A549 treated with DMSO at 1 μM for 4 hours (cell line): ENCODE measurements at places on chromosomes 3 and 15. TPM values are rescaled to one million over a fixed set of nuclear protein-coding genes. Genes with fewer than 3 reads are reported as not detected.

The ZNF80 gene
- not detected in 5 replicates for total RNA-seq

The KNL1 gene
- 6.4 to 9.4 TPM (median 8.4 TPM) in 5 replicates for total RNA-seq

The PTH1R gene
- 0.18 to 0.83 TPM (median 0.45 TPM) in 4 of 5 replicates, not detected in the other for total RNA-seq

The GOLGA8T gene
- total RNA-seq: 0.66 to 1.7 TPM (median 1.3 TPM) in 5 replicates

The CCDC191 gene
- 1.4 to 2.2 TPM (median 2.2 TPM) in 5 replicates for total RNA-seq

The GRAMD1C gene
- 0.31 to 1.4 TPM (median 0.71 TPM) in 5 replicates for total RNA-seq

The NCK1 gene
- total RNA-seq: 24.4 to 30.8 TPM (median 27.7 TPM) in 5 replicates

The RHO gene
- not detected in 5 replicates for total RNA-seq

The ISLR gene
- total RNA-seq: 0.15 to 0.41 TPM (median 0.25 TPM) in 5 replicates

The SPATA12 gene
- 0.45 to 0.64 TPM (median 0.52 TPM) in 5 replicates for total RNA-seq

The THSD4 gene
- total RNA-seq: 18.0 to 26.1 TPM (median 22.0 TPM) in 5 replicates

The NR1I2 gene
- not detected in 5 replicates for total RNA-seq

The RHCG gene
- total RNA-seq: 33.6 to 42.7 TPM (median 35.6 TPM) in 5 replicates

The FBXL22 gene
- 0.21 to 0.30 TPM (median 0.26 TPM) in 5 replicates for total RNA-seq

The IQCF5 gene
- total RNA-seq: not detected in 5 replicates

The SENP8 gene
- total RNA-seq: 0.92 to 1.9 TPM (median 1.8 TPM) in 5 replicates

The TNIK gene
- total RNA-seq: 2.2 to 2.9 TPM (median 2.4 TPM) in 5 replicates

The PYGO1 gene
- total RNA-seq: 7.5 to 9.7 TPM (median 7.9 TPM) in 5 replicates

The TRPM1 gene
- total RNA-seq: not detected in 5 replicates

The RSRC1 gene
- 24.5 to 33.3 TPM (median 30.2 TPM) in 5 replicates for total RNA-seq

The WDR53 gene
- 8.7 to 12.1 TPM (median 10.2 TPM) in 5 replicates for total RNA-seq

The NEK10 gene
- total RNA-seq: 0.86 to 1.8 TPM (median 1.3 TPM) in 5 replicates

The RPL32 gene
- total RNA-seq: 2,298 to 2,477 TPM (median 2,341 TPM) in 5 replicates

The PDCD7 gene
- 24.0 to 33.4 TPM (median 28.2 TPM) in 5 replicates for total RNA-seq

The ZNF770 gene
- total RNA-seq: 14.8 to 22.1 TPM (median 18.9 TPM) in 5 replicates

The RTP1 gene
- not detected in 5 replicates for total RNA-seq

The PEX5L gene
- 0.01 TPM in 1 of 5 replicates, not detected in the others for total RNA-seq

The SLC6A1 gene
- total RNA-seq: 0.03 TPM in 1 of 5 replicates, not detected in the others

The CATSPER2 gene
- 0.36 to 1.9 TPM (median 0.69 TPM) in 5 replicates for total RNA-seq

The SMCO1 gene
- not detected in 5 replicates for total RNA-seq

The SV2B gene
- total RNA-seq: 0.02 to 0.03 TPM (median 0.03 TPM) in 4 of 5 replicates, not detected in the other

The RUVBL1 gene
- 97.5 to 104 TPM (median 101 TPM) in 5 replicates for total RNA-seq

The CYP11A1 gene
- not detected in 5 replicates for total RNA-seq

The CPLX3 gene
- total RNA-seq: 0.06 TPM in 1 of 5 replicates, not detected in the others

The MORC1 gene
- not detected in 5 replicates for total RNA-seq

The KBTBD13 gene
- 0.02 TPM in 1 of 5 replicates, not detected in the others for total RNA-seq

The DPPA2 gene
- total RNA-seq: not detected in 5 replicates

The CPNE9 gene
- 0.08 to 0.33 TPM (median 0.15 TPM) in 4 of 5 replicates, not detected in the other for total RNA-seq

The SCAMP2 gene
- total RNA-seq: 60.9 to 73.2 TPM (median 67.6 TPM) in 5 replicates

The FBXO40 gene
- total RNA-seq: not detected in 5 replicates

The RPL29 gene
- total RNA-seq: 1,233 to 1,659 TPM (median 1,287 TPM) in 5 replicates

The GHSR gene
- total RNA-seq: not detected in 5 replicates

The LYSMD2 gene
- 23.6 to 30.7 TPM (median 28.0 TPM) in 5 replicates for total RNA-seq

The HEXA gene
- 145 to 159 TPM (median 151 TPM) in 5 replicates for total RNA-seq

The ISLR2 gene
- 0.07 to 0.30 TPM (median 0.12 TPM) in 5 replicates for total RNA-seq

The RAB6B gene
- 1.5 to 2.4 TPM (median 1.7 TPM) in 5 replicates for total RNA-seq

The CSPG5 gene
- 0.77 to 1.3 TPM (median 1.0 TPM) in 5 replicates for total RNA-seq

The HMG20A gene
- 26.7 to 33.3 TPM (median 31.2 TPM) in 5 replicates for total RNA-seq
